ENCODE measurements at places on chromosomes 6 and 20.

GRCh38 chr6:80767808-80768207, 661.3 kb downstream of the BCKDHB start:
- no peak for DNase-seq

- DNase-seq, result no peak
Observed at GRCh38 chr6:117456998-117457397, 25.5 kb upstream of the DCBLD1 start.

DNA sequence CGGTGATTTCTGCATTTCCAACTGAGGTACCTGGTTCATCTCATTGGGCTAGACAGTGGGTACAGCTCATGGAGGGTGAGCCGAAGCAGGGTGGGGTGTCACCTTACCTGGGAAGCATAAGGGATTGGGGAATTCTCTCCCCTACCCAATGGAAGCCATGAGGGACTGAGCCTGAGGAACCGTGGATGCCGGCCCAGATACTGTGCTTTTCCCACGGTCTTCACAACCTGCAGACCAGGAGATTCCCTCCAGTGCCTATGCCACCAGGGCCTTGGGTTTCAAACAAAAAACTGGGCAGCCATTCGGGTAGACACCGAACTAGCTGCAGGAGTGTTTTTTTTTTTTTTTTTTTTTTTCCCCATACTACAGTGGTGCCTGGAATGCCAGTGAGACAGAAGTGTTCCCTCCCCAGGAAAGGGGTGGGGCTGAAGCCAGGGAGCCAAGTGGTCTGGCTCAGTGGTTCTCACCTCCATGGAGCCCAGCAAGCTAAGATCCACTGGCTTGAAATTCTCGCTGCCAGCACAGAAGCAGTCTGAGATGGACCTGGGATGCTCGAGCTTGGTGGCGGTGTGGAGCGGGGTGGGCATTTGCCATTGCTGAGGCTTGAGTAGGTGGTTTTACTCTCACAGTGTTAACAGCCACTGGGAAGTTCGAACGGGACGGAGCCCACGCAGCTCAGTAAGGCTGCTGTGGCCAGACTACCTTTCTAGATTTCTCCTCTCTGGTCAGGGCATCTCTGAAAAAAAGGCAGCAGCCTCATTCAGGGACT, 416.2 kb downstream of the KHDRBS2 start:
- DNase-seq, result no peak

GRCh38 chr6:125807293-125807692, 16.5 kb downstream of the NCOA7 start:
- DNase-seq, result no peak

DNA sequence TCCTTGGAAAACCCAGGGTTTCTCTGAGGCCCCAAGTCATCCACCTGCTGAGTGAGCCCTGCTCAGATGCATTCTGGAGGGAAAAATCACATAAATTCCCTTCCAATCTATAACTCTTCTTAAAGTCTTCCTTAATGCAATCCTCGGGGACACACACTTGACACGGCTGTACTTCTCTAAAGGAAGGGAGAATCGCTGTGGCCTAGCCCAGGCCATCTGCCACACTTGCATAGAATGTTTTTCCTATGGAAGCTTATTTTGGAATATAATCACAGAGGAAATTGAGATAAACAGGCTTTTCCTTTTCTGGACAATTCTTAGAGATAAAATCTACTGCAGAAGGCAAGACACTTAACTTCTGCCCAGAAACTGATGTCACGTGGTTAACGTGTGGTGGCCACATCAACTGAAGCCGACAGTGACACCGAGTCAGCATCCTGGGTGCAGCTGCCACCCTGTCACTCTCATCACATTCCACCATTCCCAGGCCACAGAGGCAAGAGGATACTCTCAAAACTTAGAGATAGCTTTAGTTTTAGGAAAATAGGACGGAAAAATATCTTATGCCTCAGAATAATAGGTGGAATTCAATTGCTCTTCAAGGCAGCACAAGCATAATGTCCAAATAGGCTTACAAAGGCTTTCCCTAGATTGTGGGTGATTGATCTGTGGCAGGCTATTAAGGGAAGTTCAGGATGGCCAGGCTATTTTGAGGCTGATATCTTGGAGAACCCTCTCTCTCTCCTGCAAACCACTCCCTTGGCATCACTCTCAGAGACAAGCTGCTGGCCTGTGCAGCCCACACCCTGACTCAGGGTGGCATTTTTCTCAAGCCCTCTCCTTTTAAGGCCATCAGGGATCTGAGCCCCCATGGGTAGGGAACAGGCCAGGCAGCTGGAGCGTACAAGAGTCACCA, 29.6 kb downstream of the PSMB1 start:
- no peak for DNase-seq
